Stimulated activated CD4-positive, alpha-beta T cell treated with anti-CD3 and anti-CD28 coated beads, Interleukin-12 subunit alpha, Interleukin-12 subunit beta, amount 100 ng/mL, for 48 hours (primary cell): ENCODE measurements at places on chromosomes 12 and 14.

GRCh38 chr12:32706335-32707024 lies 27.4 kb downstream of the DNM1L start:
- DNase-seq: no peak

DNA sequence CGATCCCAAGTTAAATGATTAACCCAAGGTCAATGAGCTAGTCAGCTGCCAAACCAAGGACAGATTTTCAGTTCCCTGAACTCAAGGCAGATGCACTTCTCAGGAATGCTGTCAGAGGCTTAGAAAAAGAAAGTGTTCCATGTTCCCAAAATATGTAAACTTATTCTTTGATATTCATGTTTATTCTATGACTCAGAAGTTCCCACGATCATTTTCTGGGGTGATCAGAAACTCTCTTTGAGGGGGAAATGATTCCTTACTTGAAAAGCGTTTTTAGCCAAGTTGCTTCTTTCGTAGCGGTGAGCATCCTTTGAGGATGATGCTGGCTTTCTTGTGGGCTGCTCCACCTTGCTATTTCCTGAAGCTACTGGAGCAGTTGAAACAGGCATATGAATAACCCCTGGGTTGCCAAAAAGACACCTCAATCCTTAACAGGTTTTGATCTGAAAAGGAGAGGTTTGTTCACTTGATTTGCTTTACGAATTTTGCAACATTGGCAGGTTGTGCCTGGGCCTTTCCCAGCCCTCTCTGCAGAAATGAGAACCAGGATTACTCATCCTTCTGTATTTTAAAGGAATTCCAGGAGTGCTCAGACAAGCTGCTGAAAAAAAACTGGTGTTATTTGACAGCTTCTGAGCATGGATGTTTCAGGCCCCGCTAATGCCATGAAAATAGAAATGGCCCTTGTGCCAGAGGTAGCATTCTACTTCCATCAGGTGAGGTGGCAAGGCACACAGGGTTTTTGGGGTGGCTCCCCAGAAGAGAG lies 121.4 kb upstream of the HIF1A start:
- DNase-seq: no peak

- DNase-seq: no peak
Measured at GRCh38 chr12:48629541-48629940, 52.5 kb downstream of the KANSL2 start.

GRCh38 chr14:23434488-23435222 lies 805 bp downstream of the MYH7 start:
- no peak for DNase-seq

DNA sequence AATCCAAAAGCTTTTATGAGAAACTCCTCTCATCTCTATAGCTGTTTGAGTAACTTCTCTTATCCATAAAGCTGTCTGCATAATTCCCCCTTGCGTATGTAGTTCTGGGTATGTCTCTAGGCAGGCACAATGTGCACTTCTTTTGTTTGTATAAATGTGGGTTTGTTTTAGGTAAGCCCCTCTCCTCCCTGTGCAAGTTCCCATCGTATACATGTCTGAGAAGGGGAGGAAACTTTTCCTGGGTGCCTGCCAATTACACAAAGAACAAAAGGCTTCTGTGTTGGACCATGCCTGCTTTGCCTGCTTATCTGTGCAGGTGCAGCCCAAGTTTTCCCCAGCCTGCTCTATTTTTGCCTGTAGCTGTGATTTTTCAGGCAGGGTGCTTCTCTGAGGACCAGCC lies 96.7 kb downstream of the CCER1 start:
- DNase-seq: no peak

DNA sequence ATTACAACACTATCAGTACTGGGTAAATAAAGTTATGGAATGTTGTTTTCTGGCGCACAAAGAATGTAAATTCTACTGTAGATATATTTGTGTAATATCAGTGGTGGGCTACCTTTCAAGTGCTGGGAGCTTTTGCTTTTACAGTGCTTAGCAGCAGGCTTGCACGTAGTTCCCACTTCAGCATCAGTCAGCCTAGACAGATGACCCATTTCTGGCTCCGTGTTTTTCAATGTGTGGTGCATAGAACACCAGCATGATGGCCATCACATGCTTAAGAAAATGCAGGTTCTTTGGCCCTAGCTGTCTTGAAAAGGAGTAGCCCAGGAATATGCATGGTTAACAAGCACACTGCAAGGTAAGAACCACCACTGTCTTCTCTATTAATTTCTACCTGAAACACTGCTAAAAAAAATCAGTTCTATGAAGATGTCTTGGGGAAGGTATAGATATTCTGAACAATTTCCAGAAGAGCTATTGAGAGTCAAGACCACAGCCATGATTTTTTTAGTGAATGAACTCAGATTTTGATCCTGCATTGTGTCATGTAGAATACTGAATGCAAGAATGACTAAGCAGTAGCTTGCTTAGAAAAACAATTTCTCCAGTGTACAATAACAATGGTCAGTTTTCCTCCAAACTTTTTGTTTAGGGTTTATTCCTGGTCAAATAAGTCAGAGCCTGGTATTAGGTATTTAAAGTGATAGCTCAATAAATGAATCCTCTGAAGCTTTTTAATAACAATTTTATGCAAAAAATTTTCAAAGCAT lies 195.7 kb downstream of the AKAP6 start:
- DNase-seq: no peak

DNA sequence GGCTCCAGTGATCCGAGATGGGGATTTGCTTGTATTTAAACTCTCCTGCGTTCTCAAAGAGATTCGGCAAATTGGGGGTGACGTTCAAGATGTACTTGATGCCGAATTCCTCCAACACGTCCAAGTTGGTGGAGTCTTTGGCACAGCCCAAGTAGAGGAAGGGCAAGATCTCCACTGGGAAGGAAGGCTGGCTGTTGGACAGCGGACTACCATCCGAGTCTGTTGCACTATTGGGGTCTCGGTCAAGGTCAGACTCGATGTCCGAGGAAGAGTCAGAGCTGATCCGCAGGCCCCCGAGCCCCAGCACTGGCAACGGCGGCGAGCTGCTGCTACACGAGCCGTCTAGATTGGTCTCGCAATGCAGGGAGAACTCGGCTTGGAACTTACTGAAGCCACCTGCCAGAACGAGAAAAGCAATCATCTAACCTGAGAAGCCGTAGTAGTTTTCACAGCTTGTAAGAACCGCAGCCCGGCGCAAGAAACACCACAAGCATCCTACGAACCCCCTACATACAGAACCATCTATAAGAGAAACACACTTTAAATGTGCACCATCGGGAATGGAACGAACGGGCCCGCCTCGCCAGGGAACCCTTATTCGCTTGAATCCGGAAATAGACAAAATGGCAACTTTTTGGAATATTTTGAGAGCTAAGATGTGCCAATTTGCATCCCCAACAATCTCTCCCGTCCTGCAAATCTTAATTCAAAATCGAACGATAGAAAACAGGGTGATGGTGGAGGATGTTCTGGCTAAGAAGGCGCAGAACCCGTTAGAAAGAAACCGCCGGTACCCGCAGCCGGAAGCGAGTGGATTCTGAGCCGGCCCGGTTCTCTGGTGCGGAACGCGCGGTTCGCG lies 1.4 kb downstream of the DUSP6 start:
- no peak for DNase-seq

DNA sequence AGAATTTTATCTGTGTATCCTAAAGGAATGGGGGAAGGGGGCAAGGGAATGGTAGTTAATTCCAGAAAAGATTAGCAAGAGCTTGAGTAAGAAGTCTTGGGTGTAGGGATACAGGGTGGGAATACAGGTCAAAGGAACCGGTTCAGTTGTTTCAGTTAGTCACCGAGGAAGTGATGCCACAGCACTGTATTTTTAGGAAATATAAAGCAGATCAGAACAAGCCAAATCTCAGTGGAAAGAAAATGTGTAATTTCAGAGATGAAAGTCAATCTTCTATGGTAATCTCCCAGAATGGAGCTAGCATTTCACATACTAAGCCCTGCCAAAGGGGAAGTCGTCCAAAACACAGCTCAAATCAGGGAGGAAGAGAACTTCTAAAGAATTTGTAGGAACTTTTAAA lies 4.7 kb upstream of the TUBA1C start:
- no peak for DNase-seq

GRCh38 chr12:102601621-102602020 lies 121.3 kb upstream of the IGF1 start:
- no peak for DNase-seq

- DNase-seq: no peak
Measured at GRCh38 chr12:40552868-40553267, 139.4 kb upstream of the CNTN1 start.

GRCh38 chr12:103560604-103561101 lies 26.4 kb upstream of the STAB2 start:
- no peak for DNase-seq

DNA sequence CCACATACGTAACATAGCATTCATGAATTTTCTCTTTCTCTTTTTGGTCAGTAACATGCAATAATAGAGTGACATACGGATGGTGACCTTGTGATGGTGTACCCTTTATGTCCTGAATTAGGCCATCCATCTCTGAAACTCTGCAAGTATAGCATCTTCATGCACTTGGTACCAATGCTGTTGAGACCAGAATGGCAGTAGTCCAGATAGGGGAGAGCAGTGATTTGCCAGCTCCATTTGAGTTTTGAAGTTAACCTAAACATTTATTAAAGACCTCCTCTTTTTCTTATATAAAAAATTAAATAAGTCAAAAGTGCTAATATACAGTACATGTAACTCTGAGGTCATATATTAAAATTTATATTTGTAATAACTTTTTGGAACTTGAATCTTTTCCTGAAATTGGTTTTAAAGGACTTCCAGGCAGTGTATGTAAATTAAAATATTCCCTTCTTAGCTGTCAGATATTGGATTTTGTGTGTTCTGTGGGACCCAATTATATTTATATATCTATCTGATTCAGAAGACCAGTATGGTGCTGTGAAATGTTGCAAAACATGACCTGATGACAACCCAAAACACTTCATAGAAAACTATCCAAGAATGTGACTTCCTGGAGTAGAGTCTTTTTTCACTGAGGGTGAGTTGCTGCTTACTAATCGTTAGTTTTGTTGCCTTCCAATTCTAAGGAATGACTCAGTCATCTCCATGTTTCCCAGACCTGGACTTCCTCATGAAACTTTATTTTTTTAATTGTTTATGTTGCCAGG lies 3.5 kb downstream of the ELK3 start:
- DNase-seq: no peak

- no peak for DNase-seq
Measured at GRCh38 chr12:64560396-64561301, 49.6 kb upstream of the RASSF3 start.

DNA sequence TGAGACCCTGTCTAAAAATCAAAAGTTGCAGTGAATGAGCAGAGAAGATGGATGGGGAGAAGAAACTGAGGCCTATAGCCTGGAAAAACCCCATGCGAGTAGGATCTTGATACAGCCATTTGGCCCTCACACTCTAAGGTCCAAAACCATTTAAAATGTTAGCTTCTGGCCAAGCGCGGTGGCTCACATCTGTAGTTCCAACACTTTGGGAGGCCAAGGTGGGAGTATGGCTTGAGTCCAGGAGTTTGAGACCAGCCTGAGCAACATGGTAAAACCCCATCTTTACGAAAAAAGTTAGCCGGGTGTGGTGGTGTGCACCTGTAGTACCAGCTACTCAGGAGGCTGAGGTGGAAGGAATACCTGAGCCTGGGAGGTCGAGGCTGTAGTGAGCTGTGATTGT lies 19.8 kb downstream of the VRTN start:
- DNase-seq: no peak

DNA sequence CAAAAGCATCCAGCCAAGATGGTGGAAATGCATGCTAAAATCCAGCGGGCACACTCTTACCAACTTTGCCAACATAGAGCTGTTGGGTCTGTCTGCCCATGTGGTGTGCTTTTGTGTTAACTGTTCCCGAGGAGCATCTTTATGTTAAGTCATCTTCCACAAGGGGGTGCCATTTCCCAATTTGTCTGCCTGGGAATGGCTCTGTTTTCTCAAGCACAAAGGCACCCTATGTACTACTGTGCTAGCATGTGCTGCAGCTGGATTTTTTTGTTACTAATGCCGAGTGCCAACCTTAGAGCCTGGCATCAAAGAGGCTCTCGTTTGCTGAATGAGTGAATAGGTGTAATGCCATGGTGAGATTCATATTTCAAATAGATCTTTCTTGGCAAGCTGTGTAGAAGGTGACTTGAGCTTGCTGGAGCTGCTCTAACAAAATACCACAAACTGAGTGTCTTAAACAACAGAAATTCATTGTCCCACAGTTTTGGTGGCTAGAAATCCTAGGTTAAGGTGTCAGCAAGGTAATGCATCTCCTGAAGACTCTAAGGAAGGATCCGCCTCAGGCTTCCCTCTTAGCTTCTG lies 74.3 kb downstream of the TRHDE start:
- peak; percentile 47 for DNase-seq

DNA sequence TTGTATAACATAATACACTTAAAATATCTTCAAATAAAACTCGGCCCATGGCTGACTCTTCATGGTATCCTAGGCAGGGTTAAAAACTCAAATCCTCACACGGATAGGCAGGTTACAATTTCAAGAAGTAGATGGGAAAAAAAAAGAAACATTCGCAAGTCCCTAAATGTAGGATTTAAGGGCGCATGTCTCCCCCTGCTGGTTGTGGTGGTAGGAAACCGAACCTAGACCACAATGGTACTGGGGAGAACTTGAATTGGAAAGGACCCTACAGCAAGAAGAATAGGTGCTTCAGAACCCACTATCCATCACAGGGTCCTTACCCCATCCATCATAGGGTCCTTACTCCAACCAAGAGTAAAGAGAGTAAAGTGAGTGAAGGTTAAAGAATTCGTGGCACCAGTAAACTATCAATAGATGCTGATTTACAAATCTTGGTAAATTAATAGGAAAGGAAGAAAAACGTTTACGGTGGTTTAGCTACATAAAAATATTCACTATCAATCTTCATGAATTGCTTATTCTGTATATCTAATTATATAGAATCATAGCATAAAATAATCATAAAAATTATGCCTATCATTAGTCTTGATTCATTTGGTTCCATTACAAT lies 3.3 kb upstream of the CIPC start:
- DNase-seq: peak; percentile 70

GRCh38 chr12:92493816-92494215 lies 209.0 kb upstream of the PLEKHG7 start:
- DNase-seq: no peak

DNA sequence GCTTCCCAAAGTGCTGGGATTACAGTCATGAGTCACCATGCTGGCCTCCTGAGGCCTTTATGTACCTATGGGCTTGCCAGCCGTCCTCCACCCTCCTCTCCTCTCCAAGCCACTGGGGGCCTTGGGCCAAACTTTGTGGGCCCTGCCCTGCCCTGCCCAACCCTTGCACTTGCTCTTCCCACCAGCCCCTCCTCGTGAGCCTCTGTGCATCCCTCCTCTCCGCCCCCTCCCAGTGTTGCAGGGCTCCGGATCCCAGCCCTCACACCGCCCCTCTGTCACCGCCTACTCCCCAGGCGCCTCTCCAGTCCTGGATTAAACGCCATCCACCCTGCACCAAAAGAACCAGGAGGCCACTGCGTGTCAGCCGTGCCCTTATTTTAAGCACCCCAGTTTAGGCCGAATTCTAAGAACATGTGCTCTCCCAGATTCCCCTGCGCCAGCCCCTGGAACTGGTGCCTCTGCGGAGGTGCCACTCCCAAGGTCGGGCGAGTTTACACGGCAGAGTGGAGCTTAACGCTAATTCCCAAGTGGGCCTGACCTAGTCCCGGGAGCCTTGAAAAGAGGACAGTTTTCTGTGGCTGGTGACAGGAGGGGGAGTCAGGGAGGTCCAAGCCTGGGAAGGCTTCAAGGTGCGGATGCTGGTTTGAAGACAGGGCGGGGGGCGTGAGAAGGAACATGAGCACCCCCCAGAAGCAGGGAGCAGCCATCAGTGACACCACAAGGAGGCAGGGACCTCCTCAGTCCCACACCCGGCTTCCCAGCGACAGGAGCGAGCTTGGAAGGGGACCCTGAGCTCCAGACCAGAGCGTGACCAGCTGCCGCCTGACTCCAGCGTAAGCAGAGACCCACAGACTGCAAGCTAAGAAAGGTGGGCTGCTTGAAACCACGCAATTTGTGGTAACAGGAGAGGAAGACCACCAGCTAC lies 21.2 kb upstream of the CDCA4 start:
- no peak for DNase-seq
